Spleen (tissue), 13 donors: ENCODE measurements at places on chromosomes 3 and 15. TPM values are rescaled to one million over a fixed set of nuclear protein-coding genes. Genes with fewer than 3 reads are reported as not detected.

CLRN1 gene
- not detected for polyA plus RNA-seq

PYGO1 gene
- 0.32 TPM for polyA plus RNA-seq

CD200 gene
- 13.1 TPM for polyA plus RNA-seq

LTF gene
- polyA plus RNA-seq: 34.7 TPM

CP gene
- 25.2 TPM for polyA plus RNA-seq

HIGD2B gene
- polyA plus RNA-seq: not detected

TXNRD3 gene
- 3.7 TPM for polyA plus RNA-seq

USP4 gene
- polyA plus RNA-seq: 33.4 TPM

VWA5B2 gene
- polyA plus RNA-seq: 0.08 TPM

POLQ gene
- polyA plus RNA-seq: 0.77 TPM
